Activated T-helper 9 cell treated with anti-CD3 and anti-CD28 coated beads, Interleukin-2, amount 50 U/mL, for 16 hours (primary cell): ENCODE measurements at places on chromosomes 3 and 15.

DNA sequence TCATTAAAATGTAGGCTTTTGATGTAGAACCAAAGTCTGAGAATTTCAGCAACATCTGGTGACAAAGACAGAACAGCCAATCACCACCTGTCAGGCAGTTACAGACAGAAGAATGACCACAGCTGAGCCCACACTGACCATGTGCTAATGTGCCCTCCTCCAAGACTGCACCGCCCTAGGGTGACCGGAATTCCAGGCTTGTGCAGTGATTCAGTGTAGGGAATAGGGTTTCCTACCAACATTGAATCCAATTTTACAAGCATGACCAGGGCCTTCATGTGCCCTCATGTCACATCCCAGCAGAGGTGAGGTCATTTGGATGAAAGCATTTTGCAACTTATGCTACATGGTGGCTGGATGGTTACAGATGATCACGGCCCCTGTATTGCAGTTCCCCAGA is 412.5 kb downstream of the SOX2 start:
- no peak for DNase-seq

- no peak for DNase-seq
These were observed 14.7 kb downstream of the EDEM1 start for GRCh38 chr3:5202222-5202621.

DNA sequence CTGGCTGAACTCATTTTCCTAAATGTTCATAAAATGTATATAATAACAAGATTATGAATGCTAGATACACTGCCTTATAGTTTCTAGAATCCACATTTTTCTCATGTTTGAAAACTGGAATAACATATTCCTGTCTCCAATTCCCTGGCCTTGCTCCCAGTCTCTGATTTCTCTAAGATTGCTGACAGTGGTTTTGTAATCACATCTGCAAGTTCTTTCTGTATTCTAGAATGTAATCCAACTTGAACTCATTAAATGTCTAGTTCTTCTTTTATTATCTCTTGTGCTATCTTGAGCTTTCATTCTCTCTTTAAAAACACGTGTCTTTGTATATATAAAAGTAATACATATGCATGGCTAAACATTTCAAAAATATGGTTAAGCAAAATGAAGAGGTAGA is 215.2 kb upstream of the ADAMTS9 start:
- no peak for DNase-seq

DNA sequence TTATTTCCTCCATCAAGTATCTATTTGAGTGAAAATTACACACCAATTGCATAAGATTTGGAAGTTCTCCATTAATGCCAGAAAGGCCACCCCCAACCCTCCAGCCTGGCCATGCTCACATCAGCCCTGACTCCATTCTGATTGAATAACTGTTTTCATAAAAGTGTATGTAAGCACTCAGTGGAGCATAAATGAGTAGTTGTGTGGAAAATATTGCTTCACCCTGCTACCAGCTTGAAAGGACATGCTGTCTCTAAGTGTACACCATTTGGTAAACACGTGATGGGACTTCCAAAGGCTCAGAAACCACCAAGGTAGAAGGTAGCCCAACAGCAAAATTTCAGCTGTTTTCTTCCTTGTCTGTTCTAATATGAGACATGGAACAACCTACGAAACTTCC is 393.8 kb downstream of the ZNF385D start:
- no peak for DNase-seq

DNA sequence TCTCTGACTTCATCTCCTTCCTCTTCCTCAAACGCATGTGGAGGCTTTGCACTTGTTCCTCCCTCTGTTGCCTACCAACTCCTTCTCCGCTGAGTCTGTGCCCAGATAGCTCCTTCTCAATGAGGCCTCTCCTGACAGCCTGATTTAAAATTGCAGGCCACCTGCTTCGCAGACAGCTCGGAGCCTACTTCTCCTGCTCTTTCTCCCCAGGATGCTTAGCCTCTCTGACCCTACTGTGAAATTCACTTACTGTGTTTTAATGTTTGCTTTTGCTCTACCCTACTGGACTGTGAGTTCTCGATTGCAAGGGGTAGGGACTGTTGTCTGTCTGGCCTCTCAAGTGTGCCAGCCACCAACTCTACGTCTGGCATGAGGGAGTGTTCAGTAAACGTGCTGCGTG is 83.4 kb downstream of the EEFSEC start:
- DNase-seq: no peak

DNA sequence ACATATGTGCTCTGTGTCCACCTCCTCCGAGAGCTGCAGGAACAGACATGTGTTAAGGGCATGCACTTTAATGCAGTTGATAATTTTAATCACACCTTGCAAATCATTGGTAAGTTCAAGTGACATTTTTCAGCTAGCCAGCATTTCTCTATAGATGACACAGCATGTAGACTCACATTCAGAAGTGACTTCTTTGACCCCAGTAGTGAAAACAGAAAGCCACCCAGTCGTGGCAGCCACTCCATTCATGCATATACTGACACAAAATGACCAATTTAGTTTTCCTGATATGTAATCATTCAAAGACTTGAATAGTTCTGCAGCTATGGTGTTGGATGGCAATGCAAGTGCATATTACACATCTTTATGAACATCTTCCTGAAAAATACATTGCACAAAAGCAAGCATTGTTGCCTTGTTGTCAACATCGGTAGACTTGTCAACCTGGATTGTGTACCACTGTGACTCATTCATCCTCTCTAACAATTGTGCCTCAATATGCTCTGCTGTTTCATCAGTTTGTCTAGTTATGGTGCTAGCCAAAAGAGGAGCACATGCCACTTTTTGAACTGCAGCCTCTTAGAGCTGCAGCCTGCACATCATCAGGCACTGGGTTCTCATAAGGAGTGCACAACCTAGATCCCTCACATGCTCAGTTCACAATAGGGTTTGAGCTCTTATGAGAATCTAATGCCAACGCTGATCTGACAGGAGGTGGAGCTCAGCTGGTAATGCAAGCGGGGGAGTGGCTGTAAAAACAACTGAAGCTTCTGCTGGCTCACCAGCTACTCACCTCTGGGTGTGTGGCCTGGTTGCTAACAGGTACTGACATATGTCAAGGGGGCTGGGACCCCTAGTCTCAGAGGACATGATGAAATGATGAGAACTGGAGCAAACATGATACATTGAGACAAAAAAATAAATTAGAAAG is 622.0 kb downstream of the PYDC2 start:
- DNase-seq: no peak

GRCh38 chr15:39102431-39102830 is 478.4 kb upstream of the THBS1 start:
- no peak for DNase-seq

- DNase-seq: no peak
These were observed 319.1 kb upstream of the TBL1XR1 start for GRCh38 chr3:177516158-177517011.

GRCh38 chr15:67201136-67201535 is 53.3 kb downstream of the AAGAB start:
- no peak for DNase-seq

GRCh38 chr15:24956111-24956838 is 1.5 kb downstream of the SNRPN start:
- DNase-seq: peak; percentile 32

DNA sequence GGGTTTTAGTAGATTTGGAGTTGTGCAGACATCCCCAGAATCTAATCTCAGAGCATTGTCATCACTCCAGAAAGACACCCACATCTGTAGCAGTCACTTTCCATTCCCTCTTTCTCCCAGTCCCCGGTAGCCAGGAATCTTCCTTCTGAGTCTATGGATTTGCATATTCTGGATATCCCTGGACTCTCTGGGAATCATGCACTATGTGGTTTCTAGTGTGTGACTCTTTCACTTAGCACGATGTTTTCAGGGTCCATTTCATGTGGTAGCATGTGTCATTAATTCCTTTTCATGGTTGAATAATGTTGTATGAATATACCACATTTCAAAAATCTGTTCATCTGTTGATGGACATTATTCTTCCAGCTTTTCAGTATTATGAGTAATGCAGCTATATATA is 29.3 kb downstream of the FBLN2 start:
- no peak for DNase-seq

GRCh38 chr15:59169251-59169708 is 37.4 kb upstream of the LDHAL6B start:
- no peak for DNase-seq

DNA sequence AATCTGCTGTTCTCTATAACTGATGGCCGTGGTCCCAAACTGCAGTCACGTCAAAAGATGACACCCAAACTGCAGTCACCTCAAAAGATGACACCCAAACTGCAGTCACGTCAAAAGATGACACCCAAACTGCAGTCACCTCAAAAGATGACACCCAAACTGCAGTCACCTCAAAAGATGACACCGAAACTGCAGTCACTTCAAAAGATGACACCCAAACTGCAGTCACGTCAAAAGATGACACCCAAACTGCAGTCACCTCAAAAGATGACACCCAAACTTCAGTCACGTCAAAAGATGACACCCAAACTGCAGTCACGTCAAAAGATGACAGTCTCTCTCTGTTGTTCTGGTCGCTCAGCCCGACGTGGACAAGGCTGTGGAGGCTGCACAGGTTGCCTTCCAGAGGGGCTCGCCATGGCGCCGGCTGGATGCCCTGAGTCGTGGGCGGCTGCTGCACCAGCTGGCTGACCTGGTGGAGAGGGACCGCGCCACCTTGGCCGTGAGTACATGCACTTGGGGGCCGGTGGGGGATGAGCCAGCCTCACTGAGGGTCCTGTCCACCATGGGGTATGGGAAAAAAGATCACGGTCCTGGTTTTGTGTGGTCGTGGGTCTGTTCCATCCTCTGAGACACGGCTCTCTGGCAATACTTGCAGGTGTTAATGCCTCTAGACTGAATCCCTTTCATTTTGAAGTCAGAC is 7.7 kb downstream of the ALDH1A3 start:
- DNase-seq: no peak

DNA sequence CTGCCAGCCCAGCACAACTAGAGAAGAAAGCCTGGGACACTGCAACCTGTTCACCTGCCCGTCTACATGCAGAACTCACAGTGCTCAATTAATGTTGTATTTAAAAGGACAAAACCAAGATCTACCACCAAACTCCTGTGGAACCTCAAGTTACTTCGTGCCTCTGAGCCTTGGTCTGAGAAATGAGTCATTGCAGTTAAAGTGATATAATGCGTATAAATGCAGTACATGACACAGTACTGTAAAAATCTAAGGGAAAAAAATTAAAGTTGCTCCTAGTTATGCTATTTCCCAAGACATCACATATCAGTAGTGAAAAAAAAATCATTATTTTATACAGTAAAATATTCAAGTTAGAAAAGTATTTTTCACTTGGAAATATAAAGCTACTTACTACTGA is 138.9 kb downstream of the ZIC4 start:
- DNase-seq: no peak

GRCh38 chr15:34905047-34905446 is 64.5 kb downstream of the AQR start:
- DNase-seq: no peak

- DNase-seq: no peak
These were observed 87.5 kb upstream of the ATP13A5 start for GRCh38 chr3:193465992-193466608.

DNA sequence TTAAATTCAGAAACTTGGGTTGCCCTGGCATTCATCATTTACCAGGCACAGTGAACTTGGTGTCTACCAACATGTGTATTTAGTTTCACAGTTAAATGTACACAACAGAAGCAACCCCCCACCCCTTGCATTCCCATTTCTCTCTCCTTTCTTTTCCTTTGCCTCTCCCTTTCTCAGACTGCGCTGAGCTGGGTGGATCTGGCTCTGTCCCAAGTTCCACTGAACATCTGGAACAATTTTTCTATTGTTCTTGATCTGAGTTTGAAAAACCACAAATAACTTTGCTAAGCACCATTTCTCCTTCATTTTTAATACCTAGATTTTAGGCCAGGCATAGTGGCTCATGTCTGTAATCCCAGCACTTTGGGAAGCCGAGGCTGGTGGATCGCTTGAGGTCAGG is 242.2 kb downstream of the ABHD5 start:
- no peak for DNase-seq

- peak; percentile 73 for DNase-seq
These were observed 559 bp downstream of the PKM start for GRCh38 chr15:72230197-72231065.

- no peak for DNase-seq
These were observed 180.8 kb downstream of the MEGF11 start for GRCh38 chr15:66072616-66073361.

GRCh38 chr3:126126811-126127431 is 43.0 kb upstream of the SLC41A3 start:
- DNase-seq: no peak

DNA sequence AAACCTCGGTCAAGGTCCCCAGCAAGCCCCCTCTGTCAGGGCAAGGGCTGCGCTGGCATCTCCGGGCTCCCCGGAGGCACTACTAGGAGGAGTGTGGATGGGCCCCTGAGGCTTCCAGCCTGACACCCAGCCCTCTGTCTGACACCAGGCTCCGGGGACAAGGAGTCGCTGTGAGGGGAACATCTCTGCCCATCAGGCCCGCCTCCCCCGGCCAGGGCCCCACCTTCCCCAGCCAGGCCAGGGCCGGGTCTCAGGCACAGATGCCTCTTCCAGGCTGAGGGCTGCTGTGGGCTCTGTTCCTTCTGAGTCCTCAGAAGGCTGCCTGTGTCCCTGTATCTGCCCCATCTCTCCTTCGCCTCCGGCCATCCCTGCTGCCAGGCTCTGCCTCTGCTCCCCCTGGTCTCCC is 15.8 kb downstream of the CSPG4 start:
- DNase-seq: no peak

DNA sequence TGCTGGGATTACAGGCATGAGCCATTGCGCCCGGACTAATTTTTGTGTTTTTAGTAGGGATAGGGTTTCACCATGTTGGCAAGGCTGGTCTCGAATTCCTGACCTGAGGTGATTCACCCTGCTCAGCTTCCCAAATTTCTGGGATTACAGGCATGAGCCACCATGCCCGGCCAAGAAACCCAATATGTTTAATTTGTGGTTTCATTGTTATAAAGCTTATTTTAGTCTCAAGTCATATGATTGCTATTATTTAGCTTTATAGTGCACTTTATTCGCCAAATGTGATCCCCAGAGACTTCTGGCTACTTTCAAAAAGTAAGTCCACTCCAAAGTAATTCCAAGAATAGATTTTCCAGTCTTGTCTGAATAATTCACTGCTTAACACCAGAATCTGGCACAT is 19.3 kb upstream of the SLC4A7 start:
- DNase-seq: no peak
